Activated CD4-positive, CD25-positive, alpha-beta regulatory T cell treated with anti-CD3 and anti-CD28 coated beads, Interleukin-2, amount 50 U/mL, for 72 hours (primary cell): ENCODE measurements at places on chromosomes 6 and 20.

DNA sequence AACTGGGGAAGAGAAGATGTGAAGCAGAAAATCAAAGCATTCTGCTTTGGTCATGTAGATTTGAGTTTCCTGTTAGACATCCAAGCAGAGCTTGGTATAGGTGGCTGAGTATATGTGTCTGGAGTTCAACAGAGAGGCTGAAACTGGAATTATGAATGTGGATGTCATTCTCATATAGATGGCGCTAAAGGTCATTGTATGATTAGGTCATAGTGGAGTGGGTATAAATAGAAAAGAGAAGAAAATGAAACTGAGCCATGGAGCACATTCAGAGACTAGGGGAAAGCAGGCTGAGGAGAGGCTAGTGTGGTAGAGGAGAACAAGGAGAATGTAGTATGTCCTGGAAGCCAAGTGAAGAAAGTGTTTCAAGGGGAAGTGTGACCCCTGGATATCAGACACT, 295.6 kb upstream of the PLN start:
- no peak for DNase-seq

DNA sequence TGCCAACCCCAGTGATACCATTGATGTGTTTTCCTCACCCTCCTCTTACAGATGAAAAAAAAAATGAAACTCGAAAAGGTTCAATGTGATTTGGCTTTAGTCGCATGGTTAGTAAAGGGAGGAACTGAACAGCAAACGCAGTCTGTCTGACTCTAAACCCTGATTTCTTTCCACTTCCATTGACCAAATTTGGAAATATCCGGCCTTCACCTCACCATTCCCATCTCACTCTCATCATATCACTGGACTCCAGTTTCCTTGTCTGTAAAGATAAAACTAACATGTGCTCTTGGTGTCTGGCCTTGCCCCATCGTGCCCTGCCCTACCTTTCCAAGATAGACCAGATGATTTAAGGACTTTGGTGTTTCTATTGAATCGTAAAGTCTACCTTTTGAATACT, 48.7 kb upstream of the ADGRF1 start:
- no peak for DNase-seq

- no peak for DNase-seq
Measured at GRCh38 chr20:11041396-11041795, 367.6 kb upstream of the JAG1 start.

DNA sequence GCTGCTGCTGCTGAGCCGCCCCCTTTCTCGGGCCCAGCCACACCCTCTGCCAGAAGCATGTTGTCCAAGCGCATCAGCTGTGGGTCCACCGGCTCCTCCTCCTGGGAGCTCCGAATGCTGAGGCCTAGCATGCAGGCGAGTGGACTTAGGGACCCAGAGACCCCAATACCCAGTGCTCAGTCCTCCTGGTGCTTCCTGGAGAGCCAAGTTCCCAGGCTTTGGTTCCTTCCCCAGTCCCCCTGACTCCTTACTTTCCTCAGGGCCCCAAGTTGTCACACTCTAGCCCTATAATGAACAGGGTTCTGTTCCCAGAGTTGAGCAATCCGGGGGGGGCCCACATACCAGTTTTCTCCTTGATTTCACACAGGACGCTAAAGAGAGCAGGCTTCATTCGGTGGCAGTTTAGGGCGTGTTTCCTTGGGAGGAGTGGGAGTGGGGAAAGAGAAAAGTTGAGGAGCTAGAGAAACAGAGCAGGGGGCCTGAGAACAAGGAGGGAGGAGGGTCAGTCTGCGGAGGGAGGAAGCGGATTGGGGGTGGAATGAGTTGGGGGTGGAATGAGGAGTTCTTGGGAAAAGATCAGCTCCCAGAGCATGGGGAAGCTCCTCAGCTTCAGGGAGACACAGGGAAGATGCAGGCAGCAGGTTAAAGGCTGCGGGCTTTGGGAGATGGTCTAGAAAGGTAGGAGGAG, 1.5 kb downstream of the PBX2 start:
- DNase-seq: no peak

GRCh38 chr6:139847457-139847813, 473.0 kb upstream of the CITED2 start:
- no peak for DNase-seq

DNA sequence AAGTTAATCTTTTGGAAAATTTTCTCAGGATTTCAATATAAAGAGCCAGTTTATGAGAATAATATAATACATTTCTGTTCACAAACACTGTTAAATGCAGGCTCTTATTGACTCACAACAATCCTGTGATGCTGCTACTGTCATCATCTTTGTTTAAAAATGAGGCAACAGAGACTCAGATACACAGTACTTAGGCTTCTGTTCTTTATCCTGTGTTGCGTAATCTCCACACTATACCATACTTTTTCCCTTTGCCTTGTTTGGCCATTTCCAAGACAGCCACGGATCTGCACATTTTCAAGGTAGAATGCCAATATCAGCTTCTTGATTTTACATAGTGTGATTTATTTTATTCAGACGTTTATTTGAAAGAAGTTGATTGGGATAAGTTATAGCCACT, 699.0 kb upstream of the CITED2 start:
- no peak for DNase-seq

GRCh38 chr6:149711711-149712110, 6.2 kb downstream of the LATS1 start:
- DNase-seq: no peak

- no peak for DNase-seq
Measured at GRCh38 chr20:38187517-38187916, 22.4 kb upstream of the TGM2 start.

GRCh38 chr20:15200147-15200565, 862.7 kb upstream of the FLRT3 start:
- DNase-seq: no peak

DNA sequence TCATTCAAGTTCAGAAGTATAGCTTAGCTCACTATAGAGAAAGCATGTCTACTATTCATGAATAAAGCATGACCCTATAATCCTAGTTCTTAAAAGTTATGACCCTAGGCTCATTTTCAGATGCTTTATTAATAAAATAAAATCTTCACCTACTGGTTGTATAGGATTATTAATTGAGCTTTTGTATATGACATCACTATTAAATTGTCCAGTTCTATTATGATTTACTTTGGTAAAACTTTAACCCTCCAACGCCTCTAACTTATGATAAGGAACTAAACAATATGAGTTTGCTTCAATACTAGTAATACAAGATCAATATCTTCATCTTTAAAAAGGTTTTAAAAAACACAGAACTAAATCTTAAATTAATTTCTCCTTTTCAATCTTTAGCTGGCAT, 263.4 kb upstream of the THEMIS start:
- DNase-seq: no peak

DNA sequence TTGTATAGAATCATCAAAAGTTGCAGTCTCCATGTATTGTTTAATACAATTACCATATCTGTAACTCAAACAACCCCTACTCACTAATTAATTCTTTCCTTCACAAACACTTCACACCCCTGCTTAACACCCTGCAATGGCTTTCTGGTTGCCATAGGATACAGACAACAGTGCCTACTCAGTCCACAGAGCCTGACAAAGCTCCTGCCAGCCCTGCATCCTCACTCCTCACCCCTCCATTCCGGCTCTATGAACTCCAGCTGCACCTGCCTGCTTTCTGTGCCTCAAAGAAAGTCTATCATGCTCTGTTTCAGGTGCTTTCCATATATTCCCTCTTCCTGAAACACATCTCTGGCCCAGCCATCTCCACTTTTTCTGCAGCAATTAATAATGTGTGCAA, 253.4 kb downstream of the HACE1 start:
- no peak for DNase-seq
